ENCODE measurements at places on chromosomes 7 and 10.
A peak's percentile ranks its signal among the peaks of the same experiment; 100 is the strongest.

DNA sequence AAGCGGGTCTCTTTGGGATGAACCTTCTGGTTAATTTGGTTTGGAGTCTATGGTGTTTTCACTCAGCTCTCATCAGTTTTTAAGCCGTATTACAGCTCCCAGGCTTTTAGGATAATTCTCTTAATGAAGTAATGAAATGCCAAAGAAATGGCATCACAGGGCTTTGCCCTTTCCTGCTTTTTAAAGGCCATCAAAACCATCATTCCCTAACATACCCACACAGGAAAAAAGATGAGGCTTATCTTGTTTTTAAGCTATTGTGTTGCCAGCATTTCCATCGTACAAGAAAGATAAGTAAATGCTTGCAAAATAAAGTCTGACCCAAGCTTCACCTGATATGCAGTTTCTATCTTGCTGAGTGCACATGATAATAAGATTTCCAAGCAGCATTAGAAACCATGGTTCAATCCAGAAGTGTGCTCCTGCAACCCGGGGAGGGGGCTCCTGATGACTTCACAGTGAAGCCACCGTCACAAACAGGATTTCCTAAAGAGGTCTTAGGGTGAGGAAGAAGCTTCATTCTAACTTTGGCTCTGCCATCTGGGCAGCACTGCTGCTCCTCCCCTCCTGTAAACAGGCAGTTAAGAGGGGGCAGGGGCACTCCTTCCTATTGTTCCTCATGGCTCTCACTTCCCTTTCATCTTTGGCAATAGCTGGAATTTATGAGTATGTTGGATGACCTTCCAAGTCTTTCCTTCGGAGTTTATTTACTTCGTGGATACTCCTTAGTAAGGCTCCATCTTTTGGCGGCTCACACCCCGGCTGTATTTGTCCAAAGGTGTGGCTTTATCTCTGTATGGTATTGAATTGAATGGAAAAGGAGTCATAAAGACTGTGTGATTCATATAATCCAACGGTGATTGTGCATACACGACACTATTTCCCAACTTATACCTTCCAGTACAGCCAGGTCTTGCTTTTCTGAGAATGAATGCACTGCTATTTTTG is 55.2 kb upstream of the FAM133B start:
- no peak for DNase-seq

DNA sequence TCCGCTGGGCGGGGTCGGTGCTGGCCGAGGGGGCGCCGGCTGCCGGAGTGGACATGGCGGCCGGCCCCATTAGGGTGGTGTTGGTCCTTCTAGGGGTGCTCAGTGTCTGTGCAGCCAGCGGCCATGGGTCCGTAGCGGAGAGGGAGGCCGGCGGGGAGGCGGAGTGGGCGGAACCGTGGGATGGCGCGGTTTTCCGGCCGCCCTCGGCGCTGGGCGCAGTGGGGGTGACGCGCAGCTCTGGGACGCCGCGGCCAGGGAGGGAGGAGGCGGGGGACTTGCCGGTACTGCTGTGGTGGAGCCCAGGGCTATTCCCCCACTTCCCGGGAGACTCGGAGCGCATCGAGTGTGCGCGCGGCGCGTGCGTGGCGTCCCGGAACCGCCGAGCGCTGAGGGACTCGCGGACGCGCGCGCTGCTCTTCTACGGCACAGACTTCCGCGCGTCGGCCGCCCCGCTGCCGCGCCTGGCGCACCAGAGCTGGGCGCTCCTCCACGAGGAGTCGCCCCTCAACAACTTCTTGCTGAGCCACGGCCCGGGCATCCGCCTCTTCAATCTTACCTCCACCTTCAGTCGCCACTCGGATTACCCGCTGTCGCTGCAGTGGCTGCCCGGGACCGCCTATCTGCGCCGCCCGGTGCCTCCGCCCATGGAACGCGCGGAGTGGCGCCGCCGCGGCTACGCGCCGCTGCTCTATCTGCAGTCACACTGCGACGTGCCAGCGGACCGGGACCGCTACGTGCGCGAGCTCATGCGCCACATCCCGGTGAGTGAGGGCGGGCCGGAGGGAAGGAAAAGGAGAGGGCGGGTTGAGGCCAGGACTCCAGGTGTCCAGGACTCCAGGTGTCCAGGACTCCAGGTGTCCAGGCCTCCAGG is 9.3 kb upstream of the CHCHD1 start:
- peak; percentile 70 for DNase-seq

DNA sequence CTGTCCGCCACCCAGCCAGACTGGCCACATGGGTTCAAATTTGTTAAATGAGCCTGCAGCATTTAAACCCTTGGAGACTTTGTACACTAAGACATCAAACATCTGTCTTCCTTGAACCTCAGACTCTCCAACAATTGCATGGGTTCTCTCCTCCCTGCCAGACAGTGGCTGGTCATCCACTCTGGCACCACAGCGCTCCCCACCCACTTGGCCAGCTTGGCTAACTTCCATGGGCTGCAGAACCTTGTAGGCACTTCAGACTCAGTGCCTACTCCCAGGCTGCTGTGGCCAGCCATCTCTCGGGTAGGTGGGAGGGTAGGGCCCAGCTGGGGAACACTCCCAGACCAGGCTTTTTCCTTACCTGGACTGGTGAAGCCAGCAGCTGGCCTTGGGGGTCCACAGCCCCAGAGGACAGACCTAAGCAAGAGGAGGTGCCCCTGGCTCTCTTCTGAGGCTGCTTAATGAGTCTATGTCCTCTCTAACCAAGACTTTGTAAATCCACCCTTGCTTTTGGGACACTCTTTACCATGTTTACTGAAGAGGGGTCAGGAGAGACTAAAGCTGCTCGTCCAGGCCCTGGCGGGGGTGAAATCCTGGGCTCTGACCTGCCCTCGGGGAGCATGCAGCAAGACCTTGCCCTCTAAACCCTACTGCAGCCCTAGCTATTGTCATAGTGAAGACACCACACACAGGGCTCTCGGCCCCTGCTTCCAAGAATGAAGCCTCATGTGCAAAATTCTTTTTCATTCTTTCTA is 82.7 kb downstream of the ARHGAP22 start:
- DNase-seq = no peak

- no peak for DNase-seq
Observed at GRCh38 chr7:84113286-84113685, 81.3 kb downstream of the SEMA3A start.

DNA sequence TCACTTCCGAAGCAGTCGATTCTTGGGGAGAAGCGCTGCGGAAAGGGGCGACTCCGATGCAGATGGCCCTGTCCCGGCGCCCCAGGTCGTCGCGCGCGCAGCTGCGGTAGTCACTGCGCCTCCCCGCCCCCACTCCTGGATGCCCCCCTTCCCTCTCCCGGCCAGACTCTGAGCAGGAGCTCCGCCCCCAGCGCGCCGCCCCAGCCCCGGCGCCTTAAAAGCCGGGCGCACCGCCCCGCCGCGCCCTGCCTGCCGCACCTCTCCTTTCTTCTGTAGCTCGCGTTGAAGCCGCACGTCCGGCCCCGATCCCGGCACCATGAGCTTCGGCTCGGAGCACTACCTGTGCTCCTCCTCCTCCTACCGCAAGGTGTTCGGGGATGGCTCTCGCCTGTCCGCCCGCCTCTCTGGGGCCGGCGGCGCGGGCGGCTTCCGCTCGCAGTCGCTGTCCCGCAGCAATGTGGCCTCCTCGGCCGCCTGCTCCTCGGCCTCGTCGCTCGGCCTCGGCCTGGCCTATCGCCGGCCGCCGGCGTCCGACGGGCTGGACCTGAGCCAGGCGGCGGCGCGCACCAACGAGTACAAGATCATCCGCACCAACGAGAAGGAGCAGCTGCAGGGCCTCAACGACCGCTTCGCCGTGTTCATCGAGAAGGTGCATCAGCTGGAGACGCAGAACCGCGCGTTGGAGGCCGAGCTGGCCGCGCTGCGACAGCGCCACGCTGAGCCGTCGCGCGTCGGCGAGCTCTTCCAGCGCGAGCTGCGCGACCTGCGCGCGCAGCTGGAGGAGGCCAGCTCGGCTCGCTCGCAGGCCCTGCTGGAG is at the start of gene INA:
INA (plus strand) TSS at position 243 of the 817 bp plus-strand sequence; CDS start at position 317, 74 bp downstream.
- DNase-seq = no peak

- no peak for DNase-seq
Observed at GRCh38 chr7:154857240-154857639, 145.7 kb downstream of the PAXIP1 start.

DNA sequence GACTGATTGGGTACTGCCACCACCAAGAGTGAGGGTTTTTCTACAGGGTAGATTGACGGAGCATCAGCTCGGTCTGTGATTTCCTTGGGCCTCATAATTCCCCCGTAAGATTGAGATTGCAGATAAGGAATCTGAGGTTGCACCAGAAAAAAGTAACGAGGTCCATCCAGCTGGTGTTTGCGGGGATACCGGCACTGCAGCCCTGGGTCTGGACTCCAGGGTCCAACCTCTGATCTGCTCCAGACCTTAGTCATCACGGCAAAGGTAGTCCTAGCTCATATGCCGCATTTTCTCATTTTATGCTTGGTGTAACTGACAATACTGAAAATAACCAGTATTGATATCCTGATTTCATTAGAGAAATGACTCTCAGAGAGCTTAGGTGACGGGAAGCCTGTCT is 3.9 kb downstream of the CARD11 start:
- no peak for DNase-seq

DNA sequence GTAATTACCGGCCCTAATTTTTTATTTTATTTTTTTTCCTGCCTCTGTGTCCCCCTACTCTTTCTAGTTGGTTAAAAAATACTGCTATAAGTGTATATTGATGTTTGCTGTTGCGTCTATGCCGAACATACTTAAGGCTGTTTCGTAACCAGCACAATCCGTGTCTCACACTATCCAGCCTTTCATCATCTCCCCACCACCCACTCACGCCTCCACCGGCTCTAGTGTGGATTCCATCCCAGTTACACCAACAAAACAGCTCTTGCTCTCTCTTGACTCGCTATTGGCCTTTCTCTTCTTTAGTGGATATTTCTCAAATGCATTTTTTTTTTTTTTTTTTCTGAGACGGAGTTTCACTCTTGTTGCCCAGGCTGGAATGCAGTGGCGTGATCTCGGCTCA is 70.1 kb upstream of the CAMK1D start:
- no peak for DNase-seq

DNA sequence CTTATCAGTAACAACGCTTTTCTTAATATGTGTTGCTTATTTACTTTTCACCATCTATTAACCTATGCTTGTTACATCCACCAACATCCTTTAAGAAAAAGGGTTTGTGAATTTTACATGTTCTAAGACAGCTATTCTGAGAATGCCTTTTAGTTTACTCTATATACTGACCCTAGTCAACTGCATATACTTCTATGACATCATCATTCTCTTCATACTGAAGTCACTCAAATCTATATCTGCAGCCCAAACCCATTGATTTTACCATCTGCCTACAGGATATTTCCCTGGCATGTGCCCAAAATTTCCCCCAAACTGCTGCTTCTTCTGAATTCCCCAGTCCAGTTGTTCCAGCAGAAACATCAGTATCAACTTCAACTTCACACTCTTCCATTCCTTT is 94.6 kb upstream of the FAM204A start:
- no peak for DNase-seq

DNA sequence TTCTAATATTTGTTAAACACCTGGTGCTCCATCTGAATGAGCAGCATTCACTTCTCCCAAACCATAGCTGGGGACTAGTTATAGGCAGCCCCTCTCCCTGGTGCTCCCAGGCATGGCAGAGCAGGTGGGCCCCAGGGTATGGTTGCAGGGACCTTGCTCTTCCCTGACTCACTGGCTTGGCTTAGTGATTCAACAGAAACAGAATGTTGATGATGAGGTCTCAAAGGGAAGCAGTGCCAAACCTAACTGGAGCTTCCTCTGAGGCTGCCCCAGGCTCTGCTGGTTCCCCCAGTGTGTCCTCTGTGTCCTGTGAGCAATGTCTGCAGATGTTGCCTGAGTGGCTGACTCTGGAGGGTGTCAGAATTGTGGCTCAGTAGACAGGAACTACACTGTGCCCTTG is 3.7 kb downstream of the GPR26 start:
- no peak for DNase-seq

GRCh38 chr7:151243408-151244195 is 4.9 kb downstream of the SMARCD3 start:
- DNase-seq = no peak

DNA sequence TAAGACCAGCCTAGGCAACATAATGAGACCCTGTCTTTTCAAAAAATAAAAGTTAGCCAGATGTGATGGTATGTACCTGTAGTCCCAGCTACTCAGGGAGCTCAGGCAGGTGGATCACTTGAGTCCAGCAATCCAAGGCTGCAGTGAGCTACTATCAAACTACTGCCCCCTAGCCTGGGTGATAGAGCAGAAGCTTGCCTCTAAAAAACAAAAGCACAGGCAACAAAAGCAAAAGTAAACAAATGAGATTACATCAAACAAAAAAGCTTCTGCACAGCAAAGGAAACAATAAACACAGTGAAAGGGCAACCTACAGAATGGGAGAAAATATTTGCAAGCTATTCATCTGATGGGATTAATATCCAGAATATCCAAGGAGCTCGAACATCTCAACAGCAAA is 65.4 kb downstream of the FANK1 start:
- DNase-seq = no peak

DNA sequence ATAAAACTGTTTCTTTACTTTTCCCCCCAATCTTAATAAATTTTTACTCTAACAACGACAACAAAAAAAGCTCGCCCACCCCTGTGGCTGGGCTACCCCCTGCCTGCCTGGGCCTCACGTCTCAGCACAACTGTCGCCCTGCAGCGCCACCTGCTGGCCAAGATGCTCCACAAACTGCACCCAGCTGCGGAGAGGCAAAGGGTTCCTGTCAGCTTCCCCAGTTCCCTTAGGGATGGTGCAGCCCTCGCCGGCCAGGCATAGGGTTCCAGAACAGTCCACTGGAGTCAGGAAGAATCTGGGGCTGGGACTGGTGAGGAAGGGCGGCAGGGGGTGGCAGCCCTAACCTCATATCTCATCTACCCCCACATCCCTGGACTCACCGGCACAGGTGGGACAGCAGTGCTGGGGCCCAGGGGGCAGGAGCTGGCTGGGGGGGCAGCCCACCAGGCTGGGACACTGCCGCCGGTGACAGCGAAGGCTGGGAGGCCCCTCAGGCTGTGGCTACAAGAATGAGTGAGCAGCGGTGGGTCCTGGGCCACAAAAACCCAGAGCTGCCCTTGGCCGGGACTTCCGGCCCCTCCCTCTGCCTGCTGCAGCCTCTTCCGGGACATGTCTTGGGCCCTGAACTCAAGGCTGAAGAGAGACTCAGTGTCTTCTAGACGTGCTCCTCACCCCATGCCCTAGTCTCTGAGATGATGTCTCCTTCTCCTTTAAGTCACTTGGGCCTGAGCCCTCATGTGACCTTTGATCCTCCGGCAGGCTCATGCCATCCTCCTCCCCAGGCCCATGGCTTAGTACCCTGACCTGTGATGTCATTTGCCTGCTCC is 21.2 kb downstream of the ATP6V1F start:
- DNase-seq = peak; percentile 92

DNA sequence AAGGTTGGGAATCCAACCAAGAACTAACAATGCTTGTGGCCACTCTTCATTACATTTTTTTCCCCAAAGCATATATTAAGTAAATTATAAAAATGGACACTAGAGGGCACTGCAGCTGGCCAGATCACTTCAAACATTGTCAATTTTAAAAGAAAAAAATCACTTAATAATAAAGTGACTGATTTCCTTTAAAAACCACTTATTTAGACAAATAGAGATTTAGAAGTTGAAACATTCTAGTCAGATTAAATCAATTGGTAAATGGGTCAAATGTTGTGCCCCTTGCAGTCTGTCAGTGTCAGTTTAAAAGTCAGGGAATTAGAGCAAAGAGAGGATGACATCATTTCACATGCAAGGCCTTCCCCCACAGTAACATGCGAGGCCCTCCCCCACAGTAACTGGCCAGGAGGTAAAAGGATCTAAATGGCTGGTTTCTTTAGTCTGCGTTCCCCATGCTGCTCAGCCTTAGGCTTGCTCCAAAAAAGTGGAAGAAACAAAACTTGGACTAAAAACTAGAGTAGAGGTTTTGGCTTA is 177.9 kb downstream of the SKAP2 start:
- DNase-seq = no peak
